ENCODE measurements at places on chromosomes 5 and 9. TPM values are rescaled to one million over a fixed set of nuclear protein-coding genes. Genes with fewer than 3 reads are reported as not detected.

The LCN9 gene
- 1.7 TPM for total RNA-seq

The FBXL7 gene
- 14.4 TPM for total RNA-seq

The MYO10 gene
- total RNA-seq: 90.8 TPM

The EQTN gene
- total RNA-seq: 1.4 TPM

The TEX10 gene
- 50.5 TPM for total RNA-seq

The OR1Q1 gene
- total RNA-seq: not detected

The PRLR gene
- 1.9 TPM for total RNA-seq

The FGF1 gene
- total RNA-seq: not detected

The EIF4E1B gene
- total RNA-seq: 1.1 TPM

The ISL1 gene
- total RNA-seq: not detected

The NDST1 gene
- 61.5 TPM for total RNA-seq

The CCDC127 gene
- 6.3 TPM for total RNA-seq

The SLC46A2 gene
- total RNA-seq: 0.07 TPM

The HAND1 gene
- total RNA-seq: not detected

The STING1 gene
- total RNA-seq: 0.37 TPM

The HTR4 gene
- not detected for total RNA-seq

The SAXO1 gene
- total RNA-seq: 0.02 TPM

The ENHO gene
- 27.9 TPM for total RNA-seq

The CCDC192 gene
- total RNA-seq: 0.53 TPM

The PCDHAC1 gene
- 8.2 TPM for total RNA-seq

The NEUROG1 gene
- not detected for total RNA-seq

The MAMDC4 gene
- 6.7 TPM for total RNA-seq

The LCN6 gene
- not detected for total RNA-seq

The PHF24 gene
- total RNA-seq: 0.53 TPM

The MEF2C gene
- total RNA-seq: 1.4 TPM

The MARCHF11 gene
- total RNA-seq: 3.1 TPM

The MEGF10 gene
- 24.5 TPM for total RNA-seq

The SLC44A1 gene
- total RNA-seq: 45.9 TPM

The APBA1 gene
- total RNA-seq: 0.94 TPM

The TAF11L8 gene
- total RNA-seq: not detected

The RELL2 gene
- total RNA-seq: 23.8 TPM

The GABRA6 gene
- total RNA-seq: not detected
